ENCODE measurements at places on chromosomes 3 and 15.

- peak; percentile 54 for DNase-seq
Observed at GRCh38 chr3:132311841-132312240, 5.4 kb upstream of the ACP3 start.

DNA sequence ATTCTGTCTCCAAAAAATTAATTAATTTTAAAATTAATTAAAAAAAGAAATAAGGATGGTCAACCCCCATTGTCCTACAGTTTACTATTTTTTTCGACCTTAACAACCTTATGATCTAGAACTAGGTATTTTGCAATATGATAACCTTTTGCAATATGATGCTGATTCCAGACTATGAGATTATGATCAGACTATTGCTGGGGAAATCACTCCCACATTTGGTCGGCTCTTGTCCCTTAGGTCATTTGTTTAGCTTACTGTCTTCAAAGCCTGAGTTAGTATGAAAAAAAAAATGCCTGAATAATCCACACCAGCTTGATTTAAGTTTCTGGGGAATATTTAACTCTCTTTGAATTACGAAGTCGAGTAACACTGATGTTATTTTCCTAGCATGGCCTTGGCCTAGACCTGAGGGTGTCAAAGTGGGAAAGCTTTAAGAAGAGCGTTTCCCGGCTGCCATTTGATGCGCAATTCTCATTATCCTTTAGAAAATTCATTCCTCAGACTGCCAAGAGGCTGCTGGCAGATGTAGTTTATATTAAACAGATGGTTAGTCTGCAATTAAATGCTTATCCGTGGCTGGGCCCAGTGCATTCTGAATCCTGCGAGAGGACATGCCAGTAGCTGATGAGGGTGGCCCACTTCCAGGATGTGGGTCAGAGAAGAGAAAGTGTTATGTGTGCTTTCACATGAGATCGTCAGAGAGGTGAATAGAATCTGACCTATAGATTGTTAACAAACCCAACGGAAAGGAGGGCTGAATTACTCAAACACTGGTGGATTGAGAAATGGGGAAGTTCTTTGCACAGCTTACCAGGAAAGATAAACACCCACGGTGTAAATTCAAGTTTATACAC is 496.0 kb upstream of the THBS1 start:
- DNase-seq = no peak

- no peak for DNase-seq
Observed at GRCh38 chr3:64728994-64729393, 41.2 kb upstream of the ADAMTS9 start.

DNA sequence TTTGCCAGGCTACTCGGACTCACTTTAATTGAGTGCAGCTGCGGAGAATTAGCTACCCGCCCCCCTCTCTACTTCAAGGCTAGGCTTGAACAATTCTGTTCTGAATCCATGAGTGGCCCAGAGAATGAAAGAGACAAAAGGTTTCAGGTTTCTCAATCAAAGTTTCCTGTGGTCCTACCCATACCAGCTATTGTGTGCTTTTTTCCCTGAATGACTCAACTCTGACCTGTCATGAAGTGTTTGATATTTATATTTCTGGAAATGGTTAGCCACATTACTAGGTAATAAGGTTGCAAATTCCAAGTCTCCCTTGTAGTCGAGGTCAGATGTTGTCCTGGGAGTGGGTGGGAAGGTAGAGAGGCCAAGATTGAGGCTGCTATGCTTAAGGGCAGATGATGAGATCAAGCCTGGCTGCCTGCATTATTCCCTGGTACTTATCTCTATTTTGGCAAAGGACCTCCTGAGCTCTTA is 392.7 kb upstream of the TBL1XR1 start:
- peak; percentile 89 for DNase-seq

DNA sequence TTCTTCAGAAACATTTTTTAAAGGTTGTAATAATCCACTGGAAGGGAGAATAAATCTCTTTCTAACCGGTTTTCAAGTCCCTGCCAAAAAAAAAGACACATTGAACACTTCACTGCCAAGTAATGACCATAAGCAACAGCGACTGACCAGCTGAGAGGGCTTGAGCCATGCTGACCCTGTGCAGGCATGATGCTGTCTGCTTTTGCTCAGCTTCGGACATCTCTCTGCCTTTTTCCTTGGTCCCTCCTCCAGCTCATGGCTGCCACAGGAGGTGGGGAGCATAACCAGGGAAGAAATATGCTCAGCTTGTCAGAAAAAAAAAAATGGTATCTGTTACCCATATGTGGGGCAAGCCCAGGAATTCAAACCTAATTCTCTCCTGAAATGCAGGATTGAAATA is 1.5 kb downstream of the IGSF10 start:
- DNase-seq = no peak

DNA sequence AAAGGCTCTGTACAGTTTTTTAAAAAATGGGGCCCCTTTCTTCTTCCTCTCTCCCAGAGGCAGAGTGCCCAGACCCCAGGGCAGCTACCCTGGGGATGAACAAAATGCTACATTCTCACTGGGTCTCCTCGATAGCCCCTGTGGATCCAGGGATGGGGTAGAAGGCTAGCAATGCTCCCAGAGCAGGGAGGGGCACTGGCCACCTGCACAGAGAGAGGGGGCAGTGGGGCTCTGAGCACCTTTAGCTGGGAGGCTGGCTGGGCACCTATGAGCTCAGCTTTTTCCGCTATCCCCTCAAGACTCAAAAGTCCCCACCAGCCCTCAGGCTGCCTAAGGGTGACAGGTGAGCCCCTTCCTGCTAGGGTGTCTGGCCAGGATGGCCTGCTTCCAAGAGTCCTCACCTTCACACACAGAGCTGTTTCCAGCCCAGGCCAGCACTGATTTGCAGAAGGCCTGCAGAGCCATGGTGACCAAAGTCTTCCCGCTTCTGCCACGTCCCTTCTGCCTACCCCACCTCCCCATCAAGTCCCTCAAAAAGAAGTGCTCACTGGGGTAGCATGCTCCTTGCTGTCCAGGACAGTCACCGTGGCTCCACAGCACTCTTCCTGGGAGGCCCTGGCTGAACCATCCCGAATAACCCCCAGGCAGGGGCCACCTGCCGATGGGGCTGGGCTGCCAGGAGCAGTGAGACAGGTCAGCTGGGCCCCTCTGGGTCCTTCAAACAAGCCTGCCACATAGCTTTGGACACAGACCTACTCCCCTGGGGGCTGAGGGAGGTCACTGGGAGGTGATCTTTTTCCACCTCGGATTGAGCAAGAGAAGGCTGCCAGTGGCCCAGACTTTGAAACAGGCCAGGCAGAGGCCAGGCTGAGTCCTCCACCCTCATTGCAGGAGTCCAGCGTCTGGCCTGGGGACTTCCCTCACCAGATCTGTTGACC is 20.4 kb downstream of the BMF start:
- DNase-seq = no peak

GRCh38 chr3:55484801-55485791 is 2.0 kb downstream of the WNT5A start:
- DNase-seq = peak; percentile 74

DNA sequence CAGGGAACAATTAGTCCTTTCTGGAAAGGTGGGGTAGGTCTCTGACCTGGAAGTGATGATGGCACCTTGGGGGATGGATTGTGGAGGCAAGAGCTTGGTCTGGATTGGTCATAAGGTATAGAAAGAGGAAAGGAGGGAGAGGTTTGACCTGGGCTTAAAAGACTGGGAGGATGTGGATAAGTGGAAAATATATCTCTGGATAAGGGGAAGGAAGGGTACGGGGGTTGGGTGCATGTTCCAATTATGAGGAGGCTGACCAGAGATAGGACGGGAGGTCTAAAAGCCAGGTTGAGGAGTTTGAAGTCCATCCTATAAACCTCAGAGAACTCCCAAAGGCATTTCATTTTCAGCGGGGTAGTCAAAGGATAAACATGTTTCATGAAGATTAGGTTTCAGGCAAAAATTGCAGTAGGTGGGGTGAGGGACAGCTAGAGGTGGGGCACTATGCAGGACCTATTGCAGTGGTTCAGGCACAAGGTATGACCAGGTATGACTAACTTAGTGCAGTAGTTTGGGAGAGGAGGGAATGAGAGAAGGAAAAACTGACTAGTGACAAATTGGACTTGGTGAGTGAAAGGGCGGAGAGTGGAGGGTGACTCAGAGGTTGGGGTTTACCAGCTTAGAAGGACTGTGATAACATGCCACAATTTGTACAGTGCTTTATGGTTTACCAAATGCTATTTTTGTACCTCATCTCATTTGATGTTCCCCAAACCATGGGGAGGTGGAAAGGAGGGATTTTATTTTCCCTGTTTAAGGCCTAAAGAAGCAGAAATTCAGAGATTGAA is 10.7 kb downstream of the PDE8A start:
- no peak for DNase-seq

DNA sequence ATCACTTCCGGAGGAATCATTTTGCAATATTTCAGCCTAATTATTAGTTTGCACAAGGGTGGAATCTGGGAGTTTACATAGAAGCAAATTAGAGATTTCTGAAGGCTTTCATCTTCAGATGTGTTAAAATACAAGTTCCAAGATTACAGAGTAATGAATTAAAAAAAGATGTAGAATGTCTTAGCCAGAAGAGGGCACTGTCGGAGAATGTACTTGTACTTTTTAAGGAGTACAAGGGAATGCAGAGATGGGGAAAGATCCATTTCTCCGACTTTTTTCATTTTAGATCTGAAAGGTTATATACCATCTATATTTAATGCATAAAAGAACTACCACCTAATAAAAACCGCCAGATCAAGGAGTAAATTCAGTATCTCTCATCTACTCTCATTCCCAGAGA is 43.1 kb upstream of the WDR5B start:
- DNase-seq = peak; percentile 15

GRCh38 chr15:85704066-85704465 is 90.7 kb downstream of the KLHL25 start:
- DNase-seq = no peak

DNA sequence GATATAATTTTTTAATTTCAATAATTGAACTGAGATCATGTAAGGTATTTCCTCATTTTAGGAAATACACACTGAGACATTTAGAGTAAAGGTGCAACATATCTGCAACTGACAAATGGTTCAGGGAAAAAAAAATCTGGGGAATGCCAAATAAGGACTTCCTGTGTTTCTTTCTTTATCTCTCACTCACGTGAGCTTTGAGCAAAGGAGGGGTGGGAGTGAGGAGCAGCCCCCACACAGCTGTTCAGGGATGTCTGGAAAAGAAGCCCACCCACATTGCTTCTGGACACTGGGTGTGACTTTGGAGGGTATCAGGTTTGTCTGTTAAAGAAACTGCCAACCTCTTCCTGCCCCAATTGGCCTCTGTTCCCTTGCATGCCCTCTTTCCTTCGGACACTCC is 5.6 kb upstream of the TP63 start:
- no peak for DNase-seq

DNA sequence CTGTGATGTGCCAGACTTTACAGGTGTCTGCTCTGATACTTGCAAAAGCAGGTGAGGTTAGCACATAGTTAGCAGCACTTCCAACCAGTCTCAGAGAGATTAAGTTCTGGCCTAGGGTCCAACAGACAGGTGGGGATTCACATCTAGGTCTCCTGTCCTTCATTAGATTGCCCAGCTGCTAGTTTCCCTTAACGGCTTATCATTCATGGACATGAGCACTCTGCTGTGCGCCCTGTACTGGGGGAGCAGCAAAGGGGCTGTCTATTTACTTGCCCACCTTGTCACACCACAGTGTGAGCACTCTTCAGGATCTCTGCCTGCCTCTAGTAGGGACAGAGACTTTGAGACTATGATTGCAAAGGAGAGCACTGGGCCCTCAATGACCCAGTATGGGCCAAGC is 8.7 kb downstream of the SPSB4 start:
- no peak for DNase-seq

DNA sequence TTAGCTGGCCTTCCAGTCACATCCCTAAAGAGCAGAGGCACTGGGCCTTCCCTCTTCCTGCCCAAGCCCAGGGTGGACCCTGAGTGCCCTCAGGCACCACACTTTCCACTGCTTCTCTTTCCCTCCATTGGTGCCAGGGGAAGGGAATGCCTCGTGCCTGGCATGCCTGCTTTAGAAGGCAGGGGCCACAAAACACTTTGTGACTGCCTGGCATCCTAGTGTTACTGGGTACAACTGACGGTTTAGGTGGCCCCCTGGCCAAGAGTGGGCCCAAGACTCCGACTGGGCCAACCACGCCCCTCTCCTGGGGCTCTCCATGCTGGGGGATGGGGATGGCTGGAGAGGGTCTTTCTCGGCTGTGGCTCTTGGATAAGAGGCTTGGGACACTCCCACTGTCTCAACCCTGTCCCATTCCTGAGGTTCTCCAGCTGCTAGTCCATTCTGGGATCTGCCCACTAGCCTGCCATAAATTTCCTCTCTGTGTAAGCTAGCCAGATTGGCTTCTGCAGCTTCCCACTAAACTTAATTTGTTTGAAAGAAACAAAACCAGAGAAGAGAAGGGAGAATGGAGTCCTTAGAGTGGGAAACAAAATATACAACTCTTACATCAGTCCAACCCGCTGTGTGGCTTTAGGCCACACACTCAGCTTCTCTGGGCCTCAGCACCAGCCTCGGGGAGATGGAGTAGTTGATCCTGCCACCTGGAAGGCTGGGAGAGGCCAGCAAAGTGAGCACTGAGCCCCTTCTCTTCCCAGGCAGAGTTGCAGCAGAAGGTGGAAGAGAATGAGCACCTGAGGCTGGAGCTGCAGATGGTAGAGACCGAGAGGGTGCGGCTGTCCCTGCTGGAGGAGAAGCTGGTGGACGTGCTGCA is 24.1 kb upstream of the GP9 start:
- DNase-seq = no peak

DNA sequence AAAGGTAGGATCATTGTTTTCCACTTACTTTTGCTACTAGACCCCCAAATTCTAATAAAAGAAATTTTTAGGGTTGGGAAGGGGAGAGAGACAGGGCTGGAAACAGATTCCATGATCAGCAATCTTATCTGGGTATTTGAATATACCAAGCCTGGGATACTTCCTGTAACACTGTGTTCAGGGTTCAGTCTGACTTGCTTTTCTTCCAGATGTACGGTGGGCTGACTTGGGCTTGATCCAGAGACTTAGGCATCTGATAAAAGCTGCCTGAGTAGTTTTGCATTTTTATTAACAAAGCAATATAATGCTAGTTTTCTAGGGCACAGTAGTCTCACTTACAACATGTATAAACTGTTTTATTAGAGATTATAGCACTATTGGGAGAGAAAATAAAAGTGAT is 49.2 kb downstream of the KCNMB2 start:
- DNase-seq = no peak

- no peak for DNase-seq
Observed at GRCh38 chr15:64478863-64479262, 18.5 kb downstream of the ZNF609 start.

DNA sequence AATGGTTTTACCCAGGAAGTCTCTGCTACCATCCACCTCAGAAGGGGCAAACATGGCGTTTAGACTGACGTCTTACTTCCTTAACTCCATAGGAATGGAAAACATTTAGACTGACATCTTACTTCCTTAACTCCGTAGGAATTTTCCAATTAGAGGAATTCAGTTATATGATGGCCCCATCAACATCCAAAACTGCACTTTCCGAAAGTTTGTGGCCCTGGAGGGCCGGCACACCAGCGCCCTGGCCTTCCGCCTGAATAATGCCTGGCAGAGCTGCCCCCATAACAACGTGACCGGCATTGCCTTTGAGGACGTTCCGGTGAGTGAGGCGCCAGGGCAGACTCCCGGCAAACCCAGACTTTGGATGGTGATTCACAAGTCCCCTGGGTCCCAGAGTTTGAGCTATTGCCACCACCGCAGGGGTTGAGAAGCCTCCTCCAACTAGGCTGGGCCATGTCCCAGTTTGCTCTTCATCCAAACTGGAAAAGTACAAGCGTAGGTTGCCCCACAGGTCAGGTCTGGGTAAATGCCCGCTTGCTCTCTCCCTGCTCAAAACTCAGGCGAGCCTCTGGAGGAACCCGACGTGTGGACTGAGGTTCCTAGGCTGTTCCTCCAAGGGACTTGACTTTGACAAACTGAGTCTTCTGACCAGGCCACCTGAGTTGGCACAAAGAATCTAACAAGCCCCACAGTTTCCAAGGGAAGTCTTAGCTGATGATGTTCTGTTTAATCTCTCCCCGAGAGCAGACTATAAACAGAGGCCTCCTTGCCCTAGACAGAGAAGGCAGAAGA is 57.7 kb downstream of the MESD start:
- DNase-seq = no peak

Data from fibroblast of skin of left biceps (primary cell).